Activated CD4-positive, alpha-beta T cell treated with anti-CD3 and anti-CD28 coated beads for 1 hour (primary cell): ENCODE measurements at places on chromosomes 1 and 21.

DNA sequence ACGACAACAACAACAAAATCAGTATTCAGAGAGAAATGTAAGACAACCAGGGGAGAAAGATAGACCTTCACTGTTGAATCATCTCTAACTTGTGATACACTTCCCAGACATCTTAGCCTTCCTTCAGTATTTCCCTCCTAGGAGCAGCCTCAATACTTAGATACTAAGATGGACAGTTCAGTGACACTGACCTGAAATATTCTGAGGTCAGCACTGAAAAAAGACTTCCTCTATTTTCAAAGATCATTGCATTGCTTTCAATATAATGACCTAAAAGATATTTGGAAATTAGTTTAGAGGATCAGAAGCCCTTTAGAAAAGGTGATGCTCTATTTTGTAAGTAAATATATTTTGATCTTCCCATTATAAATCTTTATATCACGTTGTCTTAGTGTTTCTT is 101.0 kb downstream of the MRPL39 start:
- no peak for DNase-seq

- no peak for DNase-seq
Observed at GRCh38 chr1:33152685-33153432, 29.0 kb downstream of the TRIM62 start.

- no peak for DNase-seq
Observed at GRCh38 chr21:41478319-41479177, 29.4 kb downstream of the TMPRSS2 start.

GRCh38 chr1:206772243-206772937 is at the start of gene IL10:
Gene IL10 (minus strand): TSS chr1:206772494. CDS start chr1:206772435, 59 bp downstream.
- DNase-seq, result no peak

DNA sequence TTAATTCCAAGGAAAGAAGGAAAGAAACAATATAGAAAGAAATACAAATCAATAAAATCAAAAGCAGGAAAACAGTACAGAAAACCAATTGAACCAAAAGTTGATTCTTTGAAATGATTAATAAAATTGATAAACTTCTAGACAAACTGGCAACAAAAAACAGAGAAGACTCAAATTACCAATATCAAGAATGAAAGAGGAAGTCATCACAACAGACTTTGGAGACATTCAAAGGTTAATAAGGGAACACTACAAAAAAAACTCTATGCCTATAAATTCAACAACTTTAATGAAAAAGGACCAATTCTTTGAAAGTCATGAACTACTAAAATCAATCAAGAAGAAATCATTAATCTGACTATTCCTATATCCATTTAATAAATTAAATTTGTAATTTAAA is 329.3 kb upstream of the NR5A2 start:
- DNase-seq, result no peak

- no peak for DNase-seq
Observed at GRCh38 chr1:156233426-156234127, 8.4 kb upstream of the BGLAP start.

- DNase-seq, result no peak
Observed at GRCh38 chr1:168106274-168106673, 30.5 kb downstream of the GPR161 start.
